ENCODE measurements at places on chromosomes 4 and X.

- DNase-seq = no peak
These were observed 81.9 kb upstream of the HPGD start for GRCh38 chr4:174604198-174604597.

- DNase-seq = no peak
These were observed 28.3 kb upstream of the MAP9 start for GRCh38 chr4:155405059-155405458.

- no peak for DNase-seq
These were observed 69.8 kb upstream of the BMP2K start for GRCh38 chr4:78706302-78706701.

DNA sequence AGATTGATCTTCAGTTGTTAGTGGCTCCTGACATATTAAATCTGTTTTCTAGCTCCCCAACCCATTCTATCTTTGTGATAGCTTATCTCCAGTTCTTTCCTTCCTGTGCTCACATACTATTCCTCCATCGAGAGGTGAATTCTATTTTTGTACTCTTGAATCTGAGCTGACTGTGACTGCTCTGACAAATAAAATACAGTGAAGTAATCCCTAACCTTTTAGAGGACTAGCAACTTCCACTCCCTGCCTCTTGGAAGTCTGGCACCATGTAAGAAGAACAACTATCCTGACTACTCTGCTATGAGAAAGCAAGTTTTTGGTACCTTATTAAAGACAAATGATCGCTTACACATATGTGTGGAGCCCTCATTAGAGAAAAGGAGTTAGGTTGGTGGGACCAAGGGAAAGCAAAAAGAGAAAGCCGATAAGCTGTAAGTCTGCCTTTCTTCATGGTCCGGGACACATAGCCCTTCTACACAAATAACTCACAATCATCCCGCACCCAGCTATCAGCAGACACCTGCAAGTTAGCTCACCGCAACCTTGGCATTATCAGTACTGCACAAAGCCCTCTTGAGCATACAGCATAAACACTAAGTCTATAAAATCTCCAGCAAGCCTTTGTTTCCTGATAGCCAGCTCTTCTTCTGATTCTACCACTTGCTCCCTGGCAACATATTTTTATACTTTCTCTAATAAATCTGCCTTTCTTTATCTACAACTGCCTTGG, 13.5 kb upstream of the PPM1K start:
- DNase-seq = no peak

- DNase-seq = no peak
These were observed 104.9 kb upstream of the DHX15 start for GRCh38 chr4:24689212-24689611.

- DNase-seq = peak; percentile 98
These were observed 47.7 kb downstream of the DDX3X start for GRCh38 chrX:41381685-41382084.

- no peak for DNase-seq
These were observed 82.0 kb downstream of the ATP8A1 start for GRCh38 chr4:42574870-42575430.

DNA sequence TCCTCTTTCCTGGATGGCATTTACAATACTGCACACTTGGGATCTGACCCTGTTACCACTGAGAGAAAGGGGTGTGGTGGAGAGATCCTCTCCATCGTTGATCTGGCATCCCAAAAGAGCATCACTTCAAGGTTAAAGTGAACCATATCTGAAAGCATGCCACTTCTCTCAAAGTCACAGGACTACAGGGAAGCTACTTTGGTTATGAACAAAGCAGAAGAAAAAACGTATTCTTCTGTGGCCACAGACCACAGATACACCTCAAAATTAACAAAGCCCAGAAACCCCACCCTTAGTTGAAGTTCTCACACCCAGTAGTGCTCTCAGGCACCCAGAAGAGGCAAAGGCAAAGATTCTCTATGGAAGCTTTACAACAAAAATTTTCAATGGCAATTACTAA, 108.3 kb downstream of the JADE1 start:
- DNase-seq = no peak
